C1 segment of cervical spinal cord (tissue), 14 donors: ENCODE measurements at places on chromosomes 2 and 18.

DNA sequence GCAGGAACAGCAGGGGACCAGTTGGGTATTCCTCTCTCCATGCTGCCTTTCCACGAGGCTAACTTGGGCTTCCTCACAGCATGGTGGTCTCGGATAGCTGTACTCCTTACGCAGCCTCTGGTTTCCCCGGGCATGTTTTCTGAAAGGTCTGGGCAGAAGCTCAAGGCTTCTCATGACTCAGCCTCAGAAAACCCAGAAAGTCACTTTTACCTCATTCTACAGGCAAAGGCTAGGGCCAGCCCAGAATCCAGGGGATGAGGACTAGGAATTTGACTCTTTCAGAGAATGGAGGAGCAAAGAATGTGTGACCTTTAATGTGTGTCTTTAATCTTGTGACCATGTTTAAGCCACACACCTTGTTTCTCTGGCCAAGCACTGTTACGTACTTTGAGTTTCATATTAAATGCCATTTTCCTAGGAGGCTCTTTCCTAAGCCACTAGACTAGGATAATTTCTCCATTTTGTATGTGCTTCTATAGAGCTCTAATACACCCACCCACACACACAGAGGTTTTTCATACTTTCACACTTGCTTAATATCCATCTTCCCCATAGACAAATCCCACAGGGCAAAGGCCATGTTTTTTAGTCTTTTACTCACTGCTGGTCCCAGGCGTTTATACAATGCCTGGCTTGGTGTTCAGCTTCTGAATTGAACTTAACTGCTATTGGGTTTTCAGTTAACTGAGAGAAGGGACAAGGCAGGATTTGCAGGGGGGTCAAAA is 77.3 kb downstream of the LONRF2 start:
- no peak for DNase-seq

DNA sequence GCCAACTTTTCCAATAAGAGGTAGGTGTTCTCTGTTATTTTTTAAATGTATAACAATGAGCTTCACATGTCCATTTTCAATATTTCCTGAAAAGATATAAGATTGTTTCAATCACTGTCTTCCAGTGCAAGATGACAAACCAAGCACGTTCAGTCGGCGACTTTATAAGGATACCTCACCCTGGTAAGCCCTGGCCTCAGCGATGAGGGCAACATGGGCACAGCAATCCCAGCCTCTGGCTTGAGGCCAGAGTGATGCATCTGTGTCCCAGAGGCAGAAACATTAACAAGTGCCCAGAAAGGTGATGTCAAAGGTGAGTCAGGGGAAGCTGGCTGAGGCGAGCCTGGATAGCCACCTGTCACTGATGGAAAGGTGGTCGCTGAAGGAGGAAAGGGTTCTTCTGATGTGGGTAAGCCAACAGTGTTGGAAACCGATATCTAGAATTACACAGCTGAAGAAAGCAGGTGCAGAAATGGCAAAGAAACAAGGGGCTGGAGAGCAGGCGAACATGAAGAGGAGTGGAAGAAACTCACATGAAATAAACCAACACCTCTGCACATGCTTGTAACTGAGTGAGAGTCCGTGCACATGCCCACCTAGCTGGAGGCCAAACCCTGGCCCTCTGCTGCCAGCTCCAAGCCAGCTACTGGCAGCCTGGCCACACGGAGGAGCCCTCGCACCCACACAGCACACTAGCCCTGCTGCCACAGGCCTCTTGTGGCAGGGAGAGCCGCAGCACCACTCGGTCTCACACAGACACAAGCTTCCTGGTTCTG is 65.5 kb downstream of the FBXO15 start:
- no peak for DNase-seq

- DNase-seq = no peak
These were observed 131.6 kb upstream of the DLGAP1 start for GRCh38 chr18:4586731-4587130.

DNA sequence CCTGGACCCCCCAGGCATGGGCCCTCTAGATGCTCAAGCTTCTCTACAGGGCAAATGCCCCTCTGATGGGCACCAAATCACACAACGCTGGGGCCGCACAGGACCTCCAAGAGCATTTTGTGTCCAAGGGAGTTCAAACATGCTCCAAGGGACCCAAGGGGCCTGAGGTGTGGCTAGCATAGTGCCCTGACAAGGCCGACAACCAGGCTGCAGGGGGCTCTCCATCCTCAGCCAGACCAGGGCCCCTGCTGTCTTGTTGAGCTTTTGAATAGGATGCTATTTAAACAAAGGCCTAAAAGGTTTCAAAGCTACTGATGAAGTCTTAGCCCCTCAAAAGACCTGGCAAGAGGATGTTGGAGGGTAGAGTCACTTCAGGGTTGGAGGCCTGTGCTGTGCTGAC is 33.1 kb downstream of the EN1 start:
- no peak for DNase-seq

DNA sequence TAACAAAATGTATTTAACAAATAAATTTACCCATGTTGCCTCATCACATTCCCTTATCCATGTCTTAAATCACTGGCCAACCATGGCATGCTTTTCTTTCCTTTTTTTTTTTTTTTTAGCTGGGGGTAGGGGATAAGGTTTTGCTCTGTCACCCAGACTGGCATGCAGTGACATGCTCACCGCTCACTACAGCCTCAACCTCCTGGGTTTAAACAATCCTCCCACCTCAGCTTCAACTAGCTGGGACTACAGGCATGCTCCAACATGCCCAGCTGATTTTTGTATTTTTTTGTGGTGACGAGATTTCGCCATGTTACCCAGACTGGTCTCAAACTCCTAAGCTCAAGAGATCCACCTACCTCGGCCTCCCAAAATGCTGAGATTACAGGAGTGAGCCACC is 266.4 kb downstream of the THSD7B start:
- no peak for DNase-seq

GRCh38 chr18:22094358-22094734 is 75.0 kb upstream of the GATA6 start:
- no peak for DNase-seq

- DNase-seq = peak; percentile 21
These were observed 232.3 kb downstream of the KLHL29 start for GRCh38 chr2:23617167-23617810.

- no peak for DNase-seq
These were observed 23.1 kb downstream of the SFTPB start for GRCh38 chr2:85644909-85645308.

DNA sequence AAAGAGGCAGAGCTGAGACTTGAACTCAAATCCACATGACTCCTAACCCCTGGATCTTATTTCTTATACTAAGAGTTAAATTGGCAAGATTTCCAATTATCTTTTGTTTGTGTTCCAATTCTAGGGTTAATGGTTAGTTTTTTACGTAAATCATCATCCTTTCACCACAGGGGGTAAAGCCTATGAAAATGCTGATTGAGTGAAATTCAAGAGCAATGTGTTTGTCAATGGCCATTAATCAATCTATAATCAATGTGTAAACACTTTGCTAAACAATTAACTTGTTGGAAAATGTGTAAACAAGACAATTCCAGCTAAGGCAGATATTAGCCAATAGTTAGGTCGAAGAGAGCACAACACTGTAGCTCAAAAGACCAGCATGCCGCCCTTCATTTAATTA is 376.5 kb upstream of the ACVR2A start:
- no peak for DNase-seq

- DNase-seq = no peak
These were observed 115.3 kb upstream of the STON1 start for GRCh38 chr2:48414640-48414979.

- DNase-seq = no peak
These were observed at the start of gene ERBB4 for GRCh38 chr2:212538305-212539071. Gene ERBB4, minus strand, starts transcription at chr2:212538802. Its CDS starts 272 bp downstream, at chr2:212538530.

DNA sequence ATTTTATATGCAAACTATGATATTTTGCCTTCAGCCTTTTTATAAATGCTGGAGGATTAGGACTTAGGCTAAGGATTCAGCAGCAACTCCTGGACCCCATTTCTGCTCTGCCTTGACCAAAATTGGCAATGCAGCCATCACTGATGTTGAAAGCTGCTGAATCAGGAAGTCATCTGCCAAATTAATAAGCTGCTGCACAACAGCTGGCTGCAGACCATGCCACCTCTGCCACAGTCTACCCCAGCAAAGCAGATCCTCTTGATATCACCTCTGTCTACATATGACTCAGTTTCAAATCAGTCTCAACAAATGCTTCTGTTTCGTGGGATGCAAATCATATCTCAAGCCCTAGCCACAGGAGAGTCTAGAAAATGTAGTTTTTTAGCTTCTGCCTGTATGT is 7.1 kb upstream of the SOS1 start:
- no peak for DNase-seq

GRCh38 chr2:2699121-2699505 is 368.0 kb upstream of the MYT1L start:
- DNase-seq = no peak

DNA sequence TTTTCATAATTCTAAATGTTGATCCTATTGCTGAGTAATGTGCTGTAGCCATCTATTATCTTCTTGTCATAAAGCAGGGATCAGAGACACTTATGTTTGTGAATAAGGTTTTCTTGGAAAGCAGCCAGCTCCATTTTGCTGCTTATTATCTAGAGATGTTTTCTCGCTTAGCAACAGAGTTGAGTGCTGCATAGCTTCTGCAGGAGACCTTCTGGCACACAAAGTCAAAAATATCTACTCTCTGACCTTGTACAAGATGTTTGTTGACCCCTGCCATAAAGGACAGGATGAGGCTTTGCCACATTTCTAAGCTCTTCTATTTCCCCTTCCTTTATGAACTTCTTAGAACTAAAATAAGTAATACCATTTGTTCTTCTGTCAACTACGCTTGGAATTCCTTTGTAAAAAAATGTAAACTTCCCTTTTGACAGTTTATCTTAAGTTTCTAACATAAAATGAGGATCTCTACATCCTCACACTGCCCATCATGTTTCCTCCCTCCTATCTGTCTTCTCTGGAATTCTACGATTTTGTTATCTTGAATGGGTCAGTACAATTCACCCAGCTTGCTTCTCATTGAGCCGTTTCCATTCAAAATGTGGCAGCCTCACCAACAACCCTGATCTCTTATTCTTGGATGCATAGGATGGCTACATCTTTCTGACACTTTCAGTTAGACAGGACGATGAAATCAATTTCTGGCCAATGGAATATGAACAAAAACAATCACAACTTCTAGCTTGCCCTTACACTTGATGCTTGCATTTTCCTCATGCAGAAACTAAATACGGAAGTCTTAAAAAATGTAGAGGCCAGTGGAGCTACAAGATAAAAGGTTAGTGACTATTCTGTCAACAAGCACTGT is 1377.0 kb downstream of the SUCLG1 start:
- no peak for DNase-seq

DNA sequence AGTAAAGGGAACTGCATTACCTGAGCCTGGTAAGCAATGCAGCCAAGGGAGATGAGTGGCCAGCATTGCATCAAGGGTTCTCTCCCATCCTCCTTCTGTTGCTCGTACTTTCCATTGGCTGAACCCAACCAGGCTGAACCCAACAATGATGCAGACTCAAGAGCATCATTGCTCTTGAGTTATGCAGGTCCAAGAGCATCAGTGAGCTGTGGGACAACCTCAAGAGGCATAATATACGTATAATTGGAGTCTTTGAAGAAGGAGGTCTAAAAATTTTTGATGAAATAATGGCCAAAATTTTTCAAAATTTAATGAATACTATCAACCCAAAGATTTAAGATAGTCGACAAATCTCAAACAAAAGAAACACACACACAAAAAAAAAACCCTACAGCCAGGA is 213.0 kb downstream of the RNF152 start:
- no peak for DNase-seq

DNA sequence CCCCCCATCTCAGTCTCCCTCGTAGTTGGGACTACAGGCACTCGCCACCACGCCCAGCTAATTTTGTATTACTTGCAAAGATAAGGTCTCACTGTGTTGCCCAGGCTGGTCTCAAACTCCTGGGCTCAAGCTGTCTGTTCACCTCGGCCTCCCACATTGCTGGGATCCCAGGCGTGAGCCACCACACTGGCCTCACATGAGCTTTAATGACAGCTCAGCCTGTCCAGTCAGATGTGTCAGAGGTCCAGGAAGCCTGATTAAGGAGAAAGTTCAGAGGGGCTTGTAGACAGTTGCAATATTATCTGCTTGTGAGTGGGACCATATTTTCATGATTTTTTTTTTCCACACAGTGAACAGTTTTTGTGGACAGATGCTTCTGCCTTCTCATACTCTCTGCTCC is 82.0 kb downstream of the LIMS1 start:
- no peak for DNase-seq

- peak; percentile 43 for DNase-seq
These were observed 35.2 kb downstream of the FAM178B start for GRCh38 chr2:96951125-96951654.

DNA sequence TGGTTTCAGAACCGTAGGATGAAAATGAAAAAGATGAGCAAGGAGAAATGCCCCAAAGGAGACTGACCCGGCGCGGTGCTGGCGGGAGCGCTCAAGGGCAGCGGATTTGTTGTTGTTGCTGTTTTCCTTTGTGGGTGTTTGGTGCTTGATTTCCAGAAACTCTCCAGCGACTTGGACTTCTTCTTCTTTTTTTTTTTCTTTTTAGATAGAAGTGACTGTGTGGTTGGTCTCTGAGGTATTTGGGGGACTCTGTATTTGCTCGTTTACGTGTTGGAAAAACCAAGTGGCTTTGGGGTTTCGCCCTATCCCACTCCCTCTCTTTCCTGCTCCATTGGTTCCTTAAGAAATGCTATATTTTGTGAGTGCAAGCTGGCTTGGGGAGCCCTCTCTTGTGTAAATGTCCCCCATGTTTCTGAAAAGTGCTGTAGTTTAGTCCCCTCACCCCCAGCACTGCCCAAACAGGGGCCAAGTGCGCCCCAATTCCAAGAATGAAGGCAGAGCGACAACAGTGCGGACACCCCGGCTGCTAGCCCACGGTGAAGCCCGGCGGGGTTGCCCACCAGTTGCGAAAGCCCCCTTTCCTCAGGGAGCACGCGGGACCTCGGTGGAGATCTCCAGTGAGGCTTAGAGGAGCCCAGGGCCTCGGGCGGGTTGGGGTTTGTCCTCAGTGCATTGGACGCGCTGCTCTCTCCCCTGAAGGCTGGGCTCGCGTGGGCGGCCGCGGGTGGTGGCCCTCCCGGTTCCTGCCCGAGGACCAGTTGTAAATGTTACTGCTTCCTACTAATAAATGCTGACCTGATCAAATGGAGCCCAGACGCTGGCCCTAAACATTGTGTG is 1.8 kb downstream of the HOXD9 start:
- no peak for DNase-seq

- DNase-seq = no peak
These were observed 30.1 kb downstream of the CD8B start for GRCh38 chr2:86831537-86831936.

DNA sequence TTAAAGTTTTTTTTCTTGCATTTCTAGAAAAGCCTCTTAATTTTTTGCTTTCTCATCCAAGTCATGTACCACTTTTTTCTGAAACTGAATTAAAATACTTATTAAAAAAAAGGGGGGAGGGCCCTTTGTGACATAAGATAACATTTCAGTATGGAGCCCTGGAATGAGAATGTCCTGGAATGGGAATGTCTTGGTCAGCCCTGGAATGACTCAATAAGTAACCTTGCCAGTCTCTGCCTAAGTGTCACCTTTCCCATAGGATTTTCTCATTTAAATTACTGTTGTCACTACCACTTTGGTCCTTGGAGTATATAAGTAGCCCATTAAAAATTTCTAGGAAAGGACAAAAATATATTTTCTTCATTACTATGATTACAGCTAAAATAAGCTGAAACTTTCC is 4.7 kb downstream of the UBXN2A start:
- DNase-seq = no peak
